ENCODE measurements at places on chromosomes 7 and 10.

- DNase-seq, result no peak
These were observed 24.7 kb downstream of the STAM start for GRCh38 chr10:17668435-17669184.

DNA sequence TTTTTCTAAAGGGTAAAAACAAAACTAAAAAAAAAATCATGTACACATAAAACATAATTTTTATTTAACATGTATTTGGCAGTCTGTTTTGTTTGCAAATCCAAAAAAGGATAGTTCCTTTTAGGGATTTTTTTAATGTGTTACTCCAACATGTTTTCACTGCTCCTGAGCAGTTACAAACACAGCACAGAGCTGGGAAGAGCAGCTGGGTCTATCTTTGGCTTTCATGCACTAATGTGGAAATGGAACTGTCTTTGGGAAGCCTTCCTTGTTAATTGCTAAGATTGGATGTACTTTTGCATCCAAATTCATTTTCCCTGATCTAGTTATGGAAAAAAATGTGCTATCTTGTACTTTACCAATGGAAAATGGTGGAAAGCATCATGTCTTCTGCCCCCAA is 1035.1 kb downstream of the CNTNAP2 start:
- no peak for DNase-seq

GRCh38 chr7:22577470-22578001 is 77.5 kb upstream of the STEAP1B start:
- no peak for DNase-seq

GRCh38 chr7:156147756-156148504 is 335.7 kb upstream of the SHH start:
- no peak for DNase-seq

DNA sequence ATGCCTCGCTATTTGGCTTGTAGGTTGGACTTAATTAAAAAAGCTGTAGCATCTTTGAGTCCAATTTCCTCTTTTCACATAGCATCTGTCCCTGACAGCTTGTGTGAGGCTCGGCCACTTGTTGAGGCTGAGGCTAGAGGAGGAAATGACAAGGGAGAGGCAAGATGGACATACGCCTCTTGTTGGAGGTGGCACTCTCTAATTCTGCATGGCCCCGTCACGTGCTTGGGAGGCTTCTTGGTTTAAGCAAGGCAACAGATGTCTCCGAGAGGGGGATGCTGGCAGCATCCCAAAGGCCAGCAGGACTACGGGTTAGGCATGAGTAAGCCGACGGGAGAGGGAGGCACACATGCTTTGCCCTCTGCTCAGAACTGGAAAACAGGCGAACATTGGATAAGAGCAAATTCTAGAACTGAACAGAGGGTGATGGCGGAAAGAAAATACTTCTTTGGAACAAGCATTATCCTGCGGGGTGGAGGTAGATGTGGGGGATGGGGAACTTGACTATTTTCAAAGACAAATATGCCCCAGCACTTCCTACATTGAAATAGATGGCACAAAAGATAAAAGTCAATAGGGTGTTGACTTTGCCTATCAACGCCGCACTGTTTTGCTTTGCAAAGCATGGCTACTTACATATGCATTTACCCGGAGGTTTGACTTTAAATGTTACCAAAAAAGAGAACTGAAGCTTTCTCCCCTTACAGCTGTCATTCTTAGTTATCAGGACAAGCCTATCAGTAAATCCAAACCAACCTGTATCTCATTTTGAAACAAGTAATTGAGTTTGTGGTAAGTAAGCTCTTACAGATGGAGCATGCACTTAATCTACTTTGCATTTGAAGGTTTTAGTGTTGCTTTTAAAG is 94.8 kb downstream of the CHN2 start:
- DNase-seq, result peak; percentile 99

DNA sequence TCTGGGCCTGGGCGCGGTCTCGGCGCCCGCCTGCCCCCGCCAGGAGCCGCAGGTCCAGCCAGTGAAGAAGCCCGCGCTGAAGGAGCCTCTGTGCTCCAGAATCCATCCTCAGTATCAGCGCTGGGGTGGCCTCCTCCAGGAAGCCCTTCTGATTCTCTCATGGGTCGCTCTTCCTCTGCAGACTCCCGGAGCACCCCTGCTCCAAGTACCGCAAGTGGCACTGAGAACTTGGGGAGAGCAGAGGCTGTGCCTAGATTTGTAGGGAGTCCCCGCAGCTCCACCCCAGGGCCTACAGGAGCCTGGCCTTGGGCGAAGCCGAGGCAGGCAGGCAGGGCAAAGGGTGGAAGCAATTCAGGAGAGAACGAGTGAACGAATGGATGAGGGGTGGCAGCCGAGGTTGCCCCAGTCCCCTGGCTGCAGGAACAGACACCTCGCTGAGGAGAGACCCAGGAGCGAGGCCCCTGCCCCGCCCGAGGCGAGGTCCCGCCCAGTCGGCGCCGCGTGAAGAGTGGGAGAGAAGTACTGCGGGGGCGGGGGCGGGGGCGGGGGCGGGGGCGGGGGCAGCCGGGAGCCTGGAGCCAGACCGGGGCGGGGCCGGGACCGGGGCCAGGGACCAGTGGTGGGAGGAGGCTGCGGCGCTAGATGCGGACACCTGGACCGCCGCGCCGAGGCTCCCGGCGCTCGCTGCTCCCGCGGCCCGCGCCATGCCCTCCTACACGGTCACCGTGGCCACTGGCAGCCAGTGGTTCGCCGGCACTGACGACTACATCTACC is at the start of gene ALOX5:
Gene ALOX5 (plus strand): TSS at position 641 of the 774 bp plus-strand sequence. CDS start 64 bp downstream, at position 705.
- no peak for DNase-seq

- DNase-seq, result no peak
These were observed 51.0 kb downstream of the CAV1 start for GRCh38 chr7:116575853-116576252.

DNA sequence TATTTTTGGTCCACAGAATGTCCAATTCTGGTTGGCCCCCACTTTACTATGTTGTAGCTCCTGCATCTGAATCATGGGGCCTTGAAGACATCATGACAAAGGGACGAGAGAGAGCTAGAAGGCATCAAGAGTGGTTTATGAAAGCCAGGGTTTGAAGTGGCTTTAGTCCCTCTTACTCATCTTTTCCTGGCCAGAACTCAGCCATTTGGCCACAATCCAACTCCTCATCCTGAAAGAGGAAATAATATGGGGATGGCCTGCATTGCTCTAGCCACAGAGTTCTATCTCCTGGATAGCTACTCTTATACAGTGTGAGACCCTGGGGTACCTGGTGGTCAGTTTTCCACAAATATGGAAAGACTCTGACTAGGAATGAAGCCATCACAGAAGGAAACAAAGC is 418.9 kb downstream of the XPNPEP1 start:
- DNase-seq, result no peak

- no peak for DNase-seq
These were observed 118.3 kb downstream of the AKR1D1 start for GRCh38 chr7:138194567-138194966.

DNA sequence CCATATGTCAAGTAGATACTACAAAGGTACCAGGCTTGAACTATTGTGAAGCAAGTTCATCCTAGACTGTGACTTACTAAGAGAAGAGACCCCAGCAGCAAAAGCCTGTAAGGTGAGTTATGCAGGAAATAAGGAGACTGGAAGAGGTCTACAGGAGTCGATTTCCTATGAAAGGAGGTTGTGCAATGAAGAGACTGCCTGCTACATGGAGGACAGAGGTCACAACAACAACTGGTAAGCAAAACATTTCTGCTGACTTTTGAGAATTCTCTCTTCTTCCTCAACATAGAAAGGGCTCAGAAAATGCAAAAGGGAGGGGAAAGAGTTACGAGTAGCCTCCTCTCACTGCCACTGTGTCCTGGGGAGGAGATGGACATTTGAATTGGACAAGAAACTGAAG is 42.4 kb downstream of the PDK4 start:
- DNase-seq, result no peak

DNA sequence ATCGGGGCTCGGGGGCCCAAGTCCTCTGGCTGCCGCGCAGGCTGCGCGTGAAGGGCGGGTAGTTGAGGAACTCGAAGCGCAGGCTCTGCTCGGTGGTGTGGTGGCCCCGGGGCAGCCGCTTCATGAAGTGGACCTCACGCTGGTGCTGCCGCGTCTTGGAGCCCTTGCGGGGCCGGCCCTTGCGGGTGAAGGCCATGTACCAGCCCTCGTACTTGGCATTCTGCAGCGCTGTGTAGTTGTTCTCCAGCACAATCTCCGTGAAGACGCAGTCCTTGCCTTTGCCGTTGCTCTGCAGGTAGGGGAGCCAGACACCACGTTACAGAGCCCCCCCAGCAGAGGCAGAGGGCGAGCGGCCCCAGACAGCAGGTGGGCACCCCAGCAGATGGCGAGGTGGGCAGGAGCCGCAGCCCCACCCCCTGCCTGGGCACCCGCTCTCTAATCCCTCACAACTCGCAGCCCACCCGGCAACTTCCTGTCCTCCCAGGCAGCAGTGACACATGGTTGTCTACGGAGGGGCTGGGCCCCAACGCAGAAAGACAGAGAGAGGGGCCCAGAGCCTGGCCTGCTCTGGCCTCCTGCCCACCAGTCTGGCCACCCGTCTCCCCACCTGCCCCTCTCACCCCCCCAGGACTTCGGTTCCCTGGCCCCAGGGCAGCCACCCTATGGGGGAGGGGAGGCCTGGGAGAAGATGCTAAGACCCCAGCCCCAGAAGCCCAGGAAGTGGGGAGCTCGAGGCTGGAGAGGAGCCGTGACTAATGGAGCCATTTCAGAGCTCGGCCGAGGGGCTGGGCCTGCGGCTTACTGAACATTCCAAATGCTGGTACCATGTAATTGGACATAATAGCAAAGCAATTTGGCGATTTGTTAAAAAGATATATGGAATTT is 5.3 kb downstream of the FGF8 start:
- no peak for DNase-seq

GRCh38 chr7:131183611-131184119 is 144.0 kb upstream of the MKLN1 start:
- DNase-seq, result no peak

- no peak for DNase-seq
These were observed 113.2 kb upstream of the PHF14 start for GRCh38 chr7:10860516-10860915.

- no peak for DNase-seq
These were observed 324.3 kb upstream of the KIAA1217 start for GRCh38 chr10:23884670-23885069.

- DNase-seq, result no peak
These were observed 42.1 kb downstream of the FAM53B start for GRCh38 chr10:124701881-124702656.

DNA sequence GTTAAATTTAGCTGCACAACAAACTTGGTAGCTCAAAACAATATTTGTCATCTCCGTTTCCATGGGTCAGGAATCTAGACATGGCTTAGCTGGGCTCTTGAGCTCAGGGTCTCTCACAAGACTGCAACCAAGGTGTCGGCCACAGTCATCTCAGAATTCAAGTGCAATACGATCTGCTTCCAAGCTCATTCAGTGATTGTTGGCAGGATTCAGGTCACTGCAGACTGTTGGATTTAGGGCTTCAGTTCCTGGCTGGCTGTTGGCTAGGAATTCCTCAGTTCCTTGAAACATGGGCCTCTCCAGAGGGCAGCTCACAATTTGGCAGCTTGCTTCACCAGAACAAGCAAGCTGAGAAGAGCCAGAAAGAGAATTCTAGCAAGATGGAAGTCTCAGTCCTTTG is 17.5 kb upstream of the CHST3 start:
- DNase-seq, result no peak

DNA sequence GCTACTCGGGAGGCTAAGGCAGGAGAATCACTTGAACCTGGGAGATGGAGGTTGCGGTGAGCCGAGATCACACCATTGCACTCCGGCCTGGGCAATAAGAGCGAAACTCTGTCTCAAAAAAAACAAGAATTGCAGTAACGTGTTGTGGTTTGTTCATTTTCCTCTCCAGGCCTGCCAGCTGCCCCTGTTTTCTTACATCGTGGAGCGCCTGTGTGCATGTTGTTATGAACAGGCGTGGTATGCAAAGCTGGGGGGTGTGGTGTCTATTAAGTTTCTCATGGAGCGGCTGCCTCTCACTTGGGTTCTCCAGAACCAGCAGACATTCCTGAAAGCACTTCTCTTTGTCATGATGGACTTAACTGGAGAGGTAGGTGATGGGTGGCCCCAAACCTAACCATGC is 52.1 kb downstream of the TRRAP start:
- no peak for DNase-seq

DNA sequence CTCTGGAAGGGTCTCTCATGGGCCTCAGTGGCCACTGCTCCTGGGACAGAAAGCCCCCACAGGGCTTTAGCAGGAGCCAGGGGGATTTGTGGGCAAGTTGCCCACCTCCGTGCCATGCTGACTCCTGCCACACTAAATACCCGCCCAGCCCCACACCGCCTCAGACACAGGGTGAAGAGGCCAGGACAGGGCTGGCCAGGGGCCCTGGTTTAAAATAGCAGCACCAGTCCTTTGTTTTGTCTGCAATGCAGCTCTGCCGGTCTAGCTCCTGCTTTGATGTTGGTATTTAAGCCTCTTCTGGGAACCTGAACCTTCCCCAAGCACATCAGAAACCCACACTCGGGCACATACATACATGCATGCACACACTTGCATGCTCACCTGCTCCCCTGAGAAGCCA is 14.4 kb upstream of the TNRC18 start:
- DNase-seq, result no peak

DNA sequence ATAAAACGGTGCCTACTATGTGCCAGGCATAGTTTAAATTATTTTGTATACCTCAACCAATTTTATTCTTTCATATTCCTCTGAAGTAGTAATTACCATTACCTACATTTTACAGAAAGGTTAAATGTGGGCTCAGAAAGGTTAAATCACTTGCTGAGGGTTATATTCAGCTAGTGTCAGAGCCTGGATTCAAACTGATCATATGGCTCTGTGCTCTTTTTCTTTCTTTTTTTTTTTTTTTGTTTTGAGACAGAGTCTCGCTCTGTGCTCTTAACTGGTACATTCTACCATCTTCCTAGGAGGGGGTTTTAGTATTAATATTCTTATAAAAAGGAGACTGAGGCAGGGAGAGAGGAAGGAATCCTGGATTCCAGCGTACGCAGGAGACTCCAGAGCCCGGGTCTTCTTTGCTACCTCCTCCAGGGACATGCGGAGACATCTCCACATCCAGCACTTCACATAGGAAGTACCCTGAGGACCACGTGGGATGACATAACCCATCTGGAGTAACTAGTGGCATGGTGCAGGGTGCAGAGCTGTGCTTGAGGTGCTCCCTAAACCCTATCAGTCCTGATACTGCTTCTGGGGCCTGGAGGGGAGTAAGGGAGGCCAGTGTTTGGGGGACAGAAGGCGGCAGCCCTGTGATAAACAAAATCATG is 29.6 kb upstream of the ATXN7L1 start:
- no peak for DNase-seq

DNA sequence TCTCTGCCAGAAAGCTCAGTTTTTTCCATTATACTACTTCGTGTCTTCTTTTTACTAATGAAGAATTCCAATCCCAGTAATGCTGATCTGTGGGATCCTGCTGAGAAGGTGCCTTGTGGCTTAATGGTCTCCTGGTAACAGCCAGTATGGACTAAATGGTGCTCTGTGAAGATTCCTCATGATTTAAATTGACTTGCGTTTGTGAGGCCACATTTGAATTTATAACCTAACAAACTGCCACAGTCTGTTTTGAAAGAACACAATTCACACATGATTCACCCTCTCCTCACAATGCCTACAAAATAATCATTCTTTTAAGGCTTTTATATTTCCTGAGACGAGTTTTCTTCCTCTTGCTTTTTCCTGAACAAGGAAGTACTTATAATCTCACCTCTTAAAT is 140.0 kb downstream of the MBL2 start:
- DNase-seq, result no peak

GRCh38 chr7:37144423-37144822 is 304.2 kb downstream of the ELMO1 start:
- no peak for DNase-seq

GRCh38 chr7:11950281-11950680 is 118.3 kb upstream of the THSD7A start:
- DNase-seq, result no peak

Measured in cerebellar nuclear complex (tissue), 1 donor.